C1 segment of cervical spinal cord (tissue), 14 donors: ENCODE measurements at places on chromosomes 6 and 20.

DNA sequence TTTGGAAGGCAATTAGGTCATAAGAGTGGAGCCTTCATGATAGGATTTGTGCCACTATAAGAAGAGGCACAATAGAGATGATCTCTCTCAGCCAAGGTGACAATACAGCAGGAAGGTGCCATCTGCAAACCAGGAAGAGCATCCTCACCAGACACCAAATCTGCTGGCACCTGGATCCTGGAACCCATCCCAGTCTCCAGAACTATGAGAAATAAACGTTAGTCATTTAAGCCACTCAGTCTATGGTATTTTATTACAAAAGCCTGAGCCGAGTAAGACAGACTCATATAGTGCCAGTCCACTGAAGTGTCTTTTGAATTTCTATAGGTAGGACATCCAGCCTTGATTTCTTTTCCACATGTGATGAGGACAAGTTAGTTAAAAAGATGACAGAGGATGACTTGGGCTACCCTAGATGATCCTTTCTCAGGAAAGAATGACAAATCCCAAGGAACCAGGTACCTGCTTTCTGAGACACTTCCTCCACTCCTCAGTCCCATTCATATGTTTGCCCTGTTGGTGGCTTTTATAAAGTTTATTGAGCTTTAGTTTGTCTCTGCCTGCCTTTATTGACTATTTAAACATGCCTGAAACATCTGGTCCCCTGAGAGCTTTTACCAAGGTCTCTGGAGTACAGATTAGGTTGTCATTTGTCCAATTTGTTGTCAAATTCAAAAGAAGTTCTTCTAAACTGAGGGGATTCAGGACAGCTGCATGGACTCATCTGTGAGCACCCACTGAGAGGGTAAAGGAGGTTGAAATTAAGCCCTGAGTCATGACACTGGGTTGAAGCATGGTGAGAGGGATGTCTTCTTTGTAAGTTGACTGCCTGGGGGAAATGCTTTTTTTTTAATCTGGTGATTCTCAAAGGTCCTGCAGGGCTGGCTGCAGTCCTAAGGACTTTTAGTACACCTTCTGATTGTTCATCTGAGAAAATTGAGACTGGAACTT is 165.0 kb upstream of the PLCB4 start:
- no peak for DNase-seq

GRCh38 chr20:49835031-49835430 is 22.4 kb downstream of the SLC9A8 start:
- no peak for DNase-seq

DNA sequence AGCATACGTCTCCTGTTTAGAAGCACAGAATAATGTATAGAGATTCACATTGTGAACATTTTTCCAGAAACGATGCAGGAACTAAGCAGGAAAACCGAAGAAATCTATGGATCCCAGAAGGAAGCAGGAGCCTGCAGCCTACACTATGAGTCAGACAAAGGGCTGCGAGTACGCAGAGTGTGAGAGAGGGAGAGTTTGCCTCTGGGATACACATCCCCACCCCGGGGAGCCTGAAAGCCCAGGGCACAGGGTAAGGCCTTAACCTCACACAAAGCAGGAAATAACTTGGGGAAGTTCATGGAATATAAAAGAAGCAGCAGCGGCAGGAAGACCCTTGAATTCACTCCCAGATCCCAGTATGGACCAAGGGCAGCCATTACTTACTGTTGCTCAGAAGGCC is 842.1 kb upstream of the MANEA start:
- no peak for DNase-seq

DNA sequence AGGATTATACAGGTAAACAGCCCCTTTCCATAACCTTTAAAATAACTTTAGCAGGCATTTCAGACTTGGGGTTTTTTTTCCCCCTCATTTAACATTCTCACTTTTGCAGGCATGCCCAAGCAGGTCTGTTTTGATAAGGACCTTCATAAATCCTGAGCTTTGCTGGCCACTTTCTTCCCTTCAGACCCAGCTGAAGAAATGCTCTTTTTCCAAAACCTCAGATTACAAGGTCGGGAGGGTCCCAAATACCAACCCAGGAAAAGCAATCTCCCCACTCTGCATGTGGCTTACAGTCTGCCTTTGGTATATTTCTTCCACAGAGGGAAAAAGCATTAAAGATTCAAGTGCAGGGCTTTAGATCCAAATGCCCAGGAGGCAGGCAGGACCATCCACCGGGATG is 6.8 kb downstream of the NFATC2 start:
- no peak for DNase-seq

- DNase-seq: no peak
Measured at GRCh38 chr20:63738687-63739129, 868 bp upstream of the SLC2A4RG start.

- DNase-seq: no peak
Measured at GRCh38 chr6:38001386-38001785, 181.9 kb downstream of the ZFAND3 start.

DNA sequence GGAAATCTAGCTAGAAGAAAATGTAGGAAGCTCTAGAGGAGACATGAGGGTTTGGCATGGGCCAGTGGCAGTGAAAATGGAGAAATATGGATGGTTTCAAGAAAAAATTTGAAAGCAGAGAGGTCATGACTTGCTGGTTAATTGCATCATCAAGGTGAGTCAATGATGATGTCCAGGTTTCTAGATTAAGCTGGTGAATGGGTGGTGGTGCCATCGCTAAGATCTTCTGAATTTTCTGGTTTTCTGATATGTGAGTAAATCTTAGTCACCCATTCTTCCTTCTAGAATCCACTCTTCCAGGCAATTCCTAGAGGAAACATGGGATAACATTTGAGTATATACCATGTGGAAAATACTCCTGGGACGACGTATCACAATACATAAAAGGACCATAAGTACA is 25.0 kb downstream of the SH3BGRL2 start:
- no peak for DNase-seq

GRCh38 chr20:57856658-57857057 is 146.8 kb upstream of the PMEPA1 start:
- no peak for DNase-seq
